ENCODE measurements at places on chromosomes 3 and 15.
A peak's percentile ranks its signal among the peaks of the same experiment; 100 is the strongest.

- DNase-seq: peak; percentile 87
Observed at GRCh38 chr15:68271854-68272471, 5.6 kb upstream of the FEM1B start.

DNA sequence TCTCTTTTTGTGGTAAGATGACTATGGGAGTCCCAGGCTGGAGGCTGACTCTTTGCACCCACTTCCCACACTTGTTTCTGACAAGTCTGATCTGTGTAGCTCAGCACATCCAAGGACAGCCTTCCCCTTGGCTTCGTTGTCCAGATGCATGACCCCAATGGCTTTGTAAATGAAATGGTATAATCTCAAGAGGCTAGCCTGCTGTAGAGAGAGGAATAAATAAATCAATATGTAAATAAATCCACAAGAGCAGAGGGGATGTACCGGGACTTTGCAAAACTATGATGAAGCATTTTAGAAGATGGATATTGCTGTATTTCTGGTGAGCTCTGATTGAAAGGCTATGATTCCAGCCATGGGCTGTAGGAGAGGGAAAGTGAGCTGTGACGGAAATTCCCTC, 79.9 kb upstream of the NEO1 start:
- no peak for DNase-seq

- no peak for DNase-seq
Observed at GRCh38 chr3:113223475-113224281, 12.3 kb downstream of the BOC start.

- DNase-seq: peak; percentile 40
Observed at GRCh38 chr3:36792342-36792741, 28.0 kb upstream of the DCLK3 start.

GRCh38 chr3:164370970-164371369, 707.3 kb downstream of the SI start:
- DNase-seq: no peak

GRCh38 chr15:46644501-46645481, 1010.0 kb downstream of the SQOR start:
- DNase-seq: no peak

DNA sequence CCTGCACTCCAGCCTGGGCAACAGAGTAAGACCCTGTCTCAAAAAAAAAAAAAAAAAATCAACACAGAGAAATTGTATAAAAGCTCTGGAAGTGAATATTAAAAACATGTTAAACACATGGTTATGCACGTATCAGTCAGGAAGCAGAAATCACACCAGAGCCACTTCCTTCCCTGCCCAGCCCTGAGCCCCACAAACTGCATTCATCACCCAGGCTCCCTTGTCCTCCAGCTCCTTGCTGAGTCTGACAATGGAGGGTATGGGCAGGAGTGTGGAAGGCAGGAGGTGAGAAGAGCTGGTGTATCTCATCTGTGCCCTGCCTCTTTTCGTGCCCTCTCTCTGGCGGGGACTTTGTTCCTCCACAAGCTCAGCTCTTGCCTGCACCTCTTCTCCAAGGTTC, 12.1 kb upstream of the LOXL1 start:
- no peak for DNase-seq

DNA sequence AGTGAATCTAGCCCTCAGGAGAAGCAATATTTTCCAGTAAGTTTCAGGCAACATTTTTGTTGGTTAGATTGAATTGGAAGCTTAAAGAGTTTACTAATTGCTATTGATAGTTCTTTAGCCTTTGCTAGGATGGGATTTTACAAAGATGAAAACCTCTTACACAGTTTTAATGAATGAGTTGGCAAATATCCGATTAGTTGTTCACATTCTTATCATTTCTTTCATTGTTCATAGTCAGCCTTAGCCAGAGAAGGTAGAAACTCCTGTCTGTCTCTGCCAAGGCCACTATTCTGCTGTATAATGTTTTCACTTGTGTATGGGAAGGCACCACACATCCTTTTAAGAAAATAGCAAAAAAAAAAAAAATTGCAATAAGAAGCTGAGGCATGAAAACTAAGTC, 222.0 kb upstream of the MANF start:
- DNase-seq: peak; percentile 3

Measured in iris pigment epithelial cell (primary cell).